ENCODE measurements at places on chromosomes 13 and 19.
A peak's percentile ranks its signal among the peaks of the same experiment; 100 is the strongest.

- DNase-seq = no peak
Measured at GRCh38 chr19:29172302-29172701, 40.6 kb downstream of the UQCRFS1 start.

- no peak for DNase-seq
Measured at GRCh38 chr19:10320602-10321416, 5.0 kb upstream of the FDX2 start.

DNA sequence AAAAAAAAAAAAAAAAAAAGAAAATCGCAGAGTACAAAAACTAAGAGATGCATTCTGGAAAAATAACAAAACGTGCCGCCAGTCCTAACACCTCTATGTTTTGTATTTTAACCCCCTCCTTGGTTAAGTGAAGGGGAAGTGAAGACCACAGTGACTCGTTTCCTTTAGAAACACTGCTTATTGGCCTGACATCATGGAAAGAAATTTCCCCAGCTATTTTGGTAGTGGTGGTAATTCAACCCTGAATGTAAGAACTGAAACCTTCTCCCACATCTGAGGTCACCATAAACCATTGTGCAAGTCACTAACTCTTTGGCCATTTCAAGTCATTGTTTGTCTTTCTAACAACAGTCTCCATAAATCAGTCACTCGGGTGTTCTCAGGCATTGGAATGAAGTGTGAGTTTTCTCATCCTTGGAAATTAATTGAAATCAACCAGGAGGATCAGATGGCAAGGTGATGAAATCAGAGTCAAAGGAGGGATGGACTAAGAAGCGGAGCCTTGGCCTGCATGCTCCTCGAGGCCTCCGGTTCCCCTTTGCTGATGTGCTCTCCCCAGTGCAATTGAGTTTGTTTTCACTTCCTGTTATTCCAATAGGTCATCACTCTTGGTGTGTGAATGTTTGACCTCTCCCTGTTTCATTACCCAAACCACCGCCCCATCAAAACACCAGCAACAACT is 443.9 kb downstream of the FGF9 start:
- no peak for DNase-seq

DNA sequence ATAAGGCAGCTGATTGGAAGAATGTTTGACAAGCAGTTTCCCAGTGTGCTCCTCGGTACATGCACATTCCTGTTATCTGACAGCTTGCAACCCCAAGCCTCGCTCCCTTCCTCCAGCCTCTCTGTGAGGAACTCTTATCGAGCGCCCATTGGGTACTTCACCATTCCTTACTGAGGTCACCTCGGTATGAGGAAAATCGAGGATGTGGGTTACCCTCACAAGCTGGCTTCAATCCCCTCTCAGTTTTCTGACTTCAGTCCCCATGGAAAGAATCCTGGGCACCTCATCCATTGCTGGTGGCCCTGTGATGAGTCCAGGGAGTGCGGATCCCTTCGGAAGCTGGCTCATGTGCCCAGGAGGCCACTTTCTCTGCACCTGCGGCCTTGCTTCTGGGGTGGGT is 17.3 kb downstream of the TEX29 start:
- no peak for DNase-seq

DNA sequence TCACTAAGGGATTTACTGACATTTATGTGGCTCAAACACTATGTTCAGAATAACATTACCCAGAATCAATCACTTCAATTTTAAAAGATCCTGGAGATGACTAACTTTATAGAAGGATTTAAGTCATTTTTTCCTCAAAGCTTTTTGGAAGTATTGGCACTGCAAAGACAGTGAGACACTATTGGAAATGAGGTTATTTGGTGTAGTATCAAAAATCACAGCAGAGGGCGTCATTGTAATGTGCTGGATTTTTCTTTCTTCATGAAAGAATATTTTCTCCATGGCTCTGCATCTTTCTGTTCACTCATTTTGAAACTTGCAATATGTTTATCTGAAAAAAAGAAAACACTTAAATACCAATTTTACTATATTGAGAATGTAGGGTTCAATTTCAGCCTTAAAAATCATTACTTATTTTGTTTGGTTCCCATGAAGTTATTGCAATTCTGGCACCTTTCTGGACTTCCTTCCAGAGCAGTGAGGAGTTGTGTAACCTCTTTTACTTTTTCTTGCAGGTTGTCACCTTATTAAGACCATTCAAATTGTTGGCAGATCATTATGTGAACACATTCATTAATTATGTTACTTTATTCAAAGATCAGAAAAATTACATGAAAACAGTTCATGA is 3.7 kb upstream of the CSNK1A1L start:
- peak; percentile 8 for DNase-seq

DNA sequence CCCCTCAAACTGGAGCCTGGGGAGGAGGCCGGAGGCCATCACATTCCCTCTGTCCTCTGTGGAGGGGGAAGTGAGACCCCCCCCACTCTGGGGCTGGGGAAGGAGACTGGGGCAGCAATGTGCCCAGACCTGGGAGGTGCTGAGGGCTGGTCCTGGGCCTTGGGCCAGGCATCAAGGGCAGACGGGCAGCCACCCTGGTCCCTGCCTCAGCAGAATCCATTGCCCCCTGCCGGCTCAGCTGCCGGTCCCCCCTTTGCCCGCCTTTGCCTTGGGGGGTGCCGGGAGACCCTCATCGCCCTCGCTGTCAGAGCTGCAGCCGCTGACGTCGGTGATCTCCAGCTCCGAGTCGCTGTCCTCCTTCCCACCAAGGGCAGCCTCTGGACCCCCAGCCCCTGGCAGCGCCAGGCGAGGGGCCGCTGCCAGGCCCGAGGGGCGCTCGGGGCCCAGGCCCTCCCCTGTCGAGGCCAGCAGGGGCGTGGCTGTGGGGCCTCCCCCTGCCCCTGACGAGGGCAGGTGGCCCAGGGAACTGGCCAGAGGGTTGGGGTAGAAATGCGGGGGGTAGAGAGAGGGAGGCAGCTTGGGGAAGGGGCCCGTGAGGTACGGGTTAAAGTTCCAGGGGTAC is 20.1 kb downstream of the ERFL start:
- no peak for DNase-seq

DNA sequence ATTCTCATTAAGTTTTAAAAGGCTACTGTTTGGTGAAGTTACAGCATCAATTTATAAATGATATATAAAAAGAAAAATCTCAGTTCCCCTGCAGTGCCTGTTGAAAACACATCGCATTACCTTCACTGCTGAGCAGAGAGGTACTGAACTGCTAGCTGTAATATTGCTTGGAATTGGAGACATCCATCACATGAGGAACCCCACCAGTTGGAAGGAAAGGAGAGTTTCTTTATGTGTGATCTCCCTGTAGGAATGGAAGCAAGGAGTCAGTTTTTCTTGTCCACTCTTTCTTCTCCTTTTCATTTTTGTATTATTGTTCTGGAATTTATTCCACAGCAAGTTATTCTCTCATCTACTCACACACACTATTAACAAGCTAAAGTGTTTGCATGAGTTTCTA is 1586.0 kb upstream of the PRR20A start:
- no peak for DNase-seq

DNA sequence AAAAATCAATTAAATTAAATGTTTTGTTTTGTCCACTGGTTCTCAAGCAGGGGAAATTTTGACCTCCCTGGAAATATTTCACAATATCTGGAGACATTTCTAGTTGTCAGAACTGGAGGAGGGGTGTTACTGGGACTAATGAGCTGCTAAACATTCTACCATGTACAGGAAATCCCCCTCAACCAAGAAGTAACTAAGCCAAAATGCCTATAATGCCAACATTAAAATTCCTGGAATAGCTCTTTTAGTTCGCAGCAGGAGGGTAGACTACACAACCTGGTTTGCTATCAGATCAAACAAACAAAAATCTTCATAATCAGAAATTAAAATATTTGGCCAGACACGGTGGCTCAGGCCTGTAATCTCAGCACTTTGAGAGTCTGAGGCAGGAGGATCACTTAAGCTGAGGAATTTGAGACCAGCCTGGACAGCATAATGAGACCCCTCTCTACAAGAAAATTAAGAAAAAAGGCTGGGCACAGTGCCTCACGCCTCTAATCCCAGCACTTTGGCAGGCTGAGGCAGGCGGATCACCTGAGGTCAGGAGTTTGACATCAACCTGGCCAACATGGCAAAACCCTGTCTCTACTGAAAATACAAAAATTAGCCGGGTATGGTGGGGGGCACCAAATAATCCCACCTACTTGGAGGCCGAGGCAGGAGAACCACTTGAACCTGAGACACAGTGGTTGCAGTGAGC is 13.7 kb upstream of the SMARCA4 start:
- DNase-seq = no peak

DNA sequence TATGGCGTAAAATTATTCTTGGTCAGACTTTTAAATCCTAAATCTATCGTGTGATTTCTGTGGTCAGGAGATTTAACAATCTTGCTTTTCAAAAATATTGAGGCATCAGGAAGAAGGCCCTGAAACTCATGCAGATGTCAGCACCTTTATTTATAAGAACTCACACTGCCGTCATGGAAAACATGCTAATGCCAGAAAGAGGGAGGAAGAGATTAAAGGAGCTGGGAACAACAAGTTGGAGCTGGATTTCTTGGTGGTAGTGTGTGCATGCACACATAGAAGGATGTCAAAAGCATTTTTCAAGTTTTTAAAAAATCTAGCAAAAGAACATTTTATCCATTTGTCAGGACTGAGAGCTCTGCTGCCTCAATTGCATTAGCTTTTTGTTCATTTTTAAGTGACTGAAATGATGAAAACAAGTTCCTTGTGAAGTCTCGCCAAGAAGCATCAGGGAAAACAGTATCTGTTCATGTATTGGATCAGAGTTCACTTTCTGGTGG is 342.5 kb downstream of the SPRY2 start:
- no peak for DNase-seq

GRCh38 chr19:34365463-34366401 is 736 bp downstream of the GPI start:
- no peak for DNase-seq

DNA sequence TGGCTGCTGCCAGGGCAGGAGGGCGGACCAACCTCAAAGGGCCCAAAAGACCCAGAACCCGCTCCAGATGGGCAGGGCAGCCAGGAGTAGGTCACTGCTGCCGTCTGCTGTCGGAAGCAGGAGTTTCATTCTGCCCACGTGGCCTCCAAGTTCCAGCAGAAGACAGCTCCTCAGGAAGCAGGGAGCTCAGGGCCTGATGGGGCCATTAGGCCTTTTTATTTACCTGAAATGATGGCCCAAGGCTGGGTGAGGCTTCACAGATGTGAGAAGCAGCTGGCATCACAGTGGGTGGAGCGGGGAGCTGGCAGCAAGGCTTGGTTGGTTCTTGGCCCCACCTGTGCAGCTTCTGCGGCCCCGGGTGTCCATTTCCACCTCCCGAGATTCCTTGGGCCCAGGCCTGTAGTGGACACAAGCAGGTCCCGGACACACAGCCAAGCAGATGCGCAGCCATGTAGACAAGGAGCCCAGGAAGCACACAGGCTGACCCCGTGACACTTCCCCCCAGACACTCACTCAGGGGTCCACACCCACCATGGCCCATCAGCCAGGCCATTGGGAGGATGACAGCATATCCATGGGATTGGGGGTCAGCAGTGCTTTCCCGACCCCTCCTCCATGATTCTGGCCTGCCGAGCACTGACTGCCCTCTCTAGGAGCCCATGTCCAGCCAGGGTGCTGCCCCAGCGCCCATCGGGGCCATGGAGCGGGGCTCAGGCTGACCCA is 26.4 kb downstream of the C13orf46 start:
- DNase-seq = no peak

- DNase-seq = no peak
Measured at GRCh38 chr13:33870046-33870668, 52.2 kb downstream of the RFC3 start.

DNA sequence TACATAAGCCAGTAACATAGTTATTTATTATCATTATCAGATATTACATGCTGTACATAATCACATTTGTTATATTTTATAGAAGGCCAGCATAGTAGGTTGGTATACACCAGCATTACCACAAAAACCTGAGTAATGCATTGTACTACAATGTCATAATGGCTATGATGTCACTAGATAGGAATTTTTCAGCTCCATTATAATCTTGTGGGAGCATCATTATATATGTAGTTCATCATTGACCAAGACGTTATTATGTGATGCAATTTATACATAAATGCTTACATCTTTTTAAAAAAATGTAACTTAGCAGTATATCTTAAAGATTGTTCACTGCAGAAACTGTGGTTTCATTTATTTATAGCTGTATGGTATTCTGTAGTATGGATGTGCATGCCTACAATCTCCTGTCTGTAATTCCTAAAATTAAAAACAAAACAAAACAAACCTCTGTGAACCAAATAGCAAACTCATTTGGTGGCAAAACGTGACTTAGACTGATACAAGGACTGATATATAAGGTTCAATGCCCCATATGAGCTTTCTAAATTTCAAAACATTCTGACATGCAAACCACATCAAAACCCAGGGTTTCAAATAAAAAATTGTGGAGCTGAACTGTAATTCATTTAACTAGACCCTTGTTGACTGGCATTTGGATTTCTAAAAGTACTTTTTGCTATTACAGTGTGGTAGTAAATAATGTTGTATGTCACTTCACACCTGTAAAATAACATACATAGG is 250.9 kb downstream of the DLEU7 start:
- DNase-seq = no peak

DNA sequence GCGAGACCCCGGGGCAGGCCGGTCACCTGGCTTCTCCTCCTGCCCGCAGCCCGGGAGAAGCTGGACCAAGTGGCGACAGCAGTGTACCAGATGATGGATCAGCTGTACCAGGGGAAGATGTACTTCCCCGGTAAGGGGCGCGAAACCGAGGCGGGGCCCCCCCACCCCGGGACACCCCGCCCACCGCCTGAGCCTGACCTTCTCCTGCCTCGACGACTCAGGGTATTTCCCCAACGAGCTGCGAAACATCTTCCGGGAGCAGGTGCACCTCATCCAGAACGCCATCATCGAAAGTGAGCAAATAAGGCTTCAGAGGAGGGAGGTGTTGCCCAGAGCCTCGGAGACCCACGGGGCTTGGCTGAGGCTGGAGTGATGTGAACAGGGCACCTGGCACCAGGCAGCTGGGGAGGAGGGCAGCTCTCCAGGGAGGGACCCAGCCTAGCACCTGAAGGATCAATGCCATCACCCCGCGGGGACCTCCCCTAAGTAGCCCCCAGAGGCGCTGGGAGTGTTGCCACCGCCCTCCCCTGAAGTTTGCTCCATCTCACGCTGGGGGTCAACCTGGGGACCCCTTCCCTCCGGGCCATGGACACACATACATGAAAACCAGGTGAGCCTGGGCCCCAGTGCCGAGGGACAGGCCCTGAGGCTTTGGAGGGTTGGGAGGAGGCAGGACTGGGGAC is 629 bp downstream of the IZUMO4 start:
- peak; percentile 55 for DNase-seq

GRCh38 chr19:23470873-23471545 is 75.7 kb upstream of the ZNF91 start:
- no peak for DNase-seq

GRCh38 chr19:47615714-47616113 is 6.8 kb downstream of the BICRA start:
- no peak for DNase-seq

GRCh38 chr19:39438270-39438934 is 2.7 kb upstream of the RPS16 start:
- DNase-seq = no peak

DNA sequence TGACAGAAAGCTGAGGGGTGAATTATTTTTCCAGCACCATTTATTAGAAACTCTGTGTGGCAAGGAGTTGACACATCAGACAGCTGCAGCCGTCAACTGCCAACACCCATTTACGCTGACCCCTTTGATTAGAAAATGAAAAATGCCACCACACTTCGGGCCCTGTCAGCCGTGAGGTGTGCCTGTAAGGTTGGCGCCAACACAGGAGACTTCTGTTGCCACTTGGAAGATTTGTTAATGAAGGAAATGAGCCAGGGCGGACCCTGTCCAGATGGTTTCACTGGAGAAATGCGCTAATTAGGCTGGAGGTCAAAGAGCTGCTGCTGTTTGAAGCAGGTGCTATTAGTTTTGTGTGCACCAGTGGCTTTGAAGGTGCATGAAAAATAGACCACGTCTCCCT is 297.5 kb downstream of the MTUS2 start:
- no peak for DNase-seq

Data from CD4-positive, CD25-positive, alpha-beta regulatory T cell (primary cell).